ENCODE measurements at places on chromosomes 4 and X. TPM values are rescaled to one million over a fixed set of nuclear protein-coding genes. Genes with fewer than 3 reads are reported as not detected.

The ARHGEF6 gene
- total RNA-seq: 72.3 TPM

DNA sequence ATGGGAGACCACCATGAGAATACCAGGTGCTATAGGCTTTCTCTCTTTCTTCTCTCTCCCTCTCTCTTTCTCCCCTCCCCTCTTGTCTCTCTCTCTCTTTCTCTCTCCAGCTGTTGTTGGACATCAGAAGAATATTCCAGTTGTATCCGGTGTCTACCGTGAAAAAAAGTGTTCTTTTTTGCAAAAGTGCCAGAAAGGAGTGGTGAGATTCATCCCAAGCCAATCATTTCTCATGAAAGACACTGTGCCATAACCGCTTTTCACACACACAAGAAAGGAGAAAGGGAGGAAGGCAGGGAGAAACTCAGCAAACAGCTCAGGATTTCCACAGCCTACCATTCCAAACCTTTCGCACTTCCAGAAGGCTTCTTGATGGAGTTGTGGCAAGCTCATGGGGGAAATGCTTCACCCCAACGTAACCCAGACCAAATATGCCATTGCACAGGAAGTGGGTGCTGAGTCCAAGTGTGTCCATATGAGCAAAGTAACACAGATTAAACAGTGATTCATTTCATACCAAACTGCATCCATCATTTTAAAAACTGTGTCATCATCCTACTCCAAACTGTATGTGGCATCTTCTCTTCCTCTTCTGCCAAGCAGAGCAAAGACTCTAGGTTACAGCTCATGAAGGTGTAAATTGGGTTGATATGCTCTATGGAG, 224.0 kb downstream of the APBB2 start:
- no peak overlapping the region for H3K27ac ChIP-seq
- no peaks in the 10 kb centered on the region for H3K36me3 ChIP-seq
- no peak for DNase-seq

GRCh38 chrX:40310447-40310846, 212.7 kb upstream of the BCOR start:
- H3K27ac ChIP-seq: no peak overlapping the region
- no peaks in the 10 kb centered on the region for H3K27me3 ChIP-seq
- H3K4me3 ChIP-seq: no peak overlapping the region

DNA sequence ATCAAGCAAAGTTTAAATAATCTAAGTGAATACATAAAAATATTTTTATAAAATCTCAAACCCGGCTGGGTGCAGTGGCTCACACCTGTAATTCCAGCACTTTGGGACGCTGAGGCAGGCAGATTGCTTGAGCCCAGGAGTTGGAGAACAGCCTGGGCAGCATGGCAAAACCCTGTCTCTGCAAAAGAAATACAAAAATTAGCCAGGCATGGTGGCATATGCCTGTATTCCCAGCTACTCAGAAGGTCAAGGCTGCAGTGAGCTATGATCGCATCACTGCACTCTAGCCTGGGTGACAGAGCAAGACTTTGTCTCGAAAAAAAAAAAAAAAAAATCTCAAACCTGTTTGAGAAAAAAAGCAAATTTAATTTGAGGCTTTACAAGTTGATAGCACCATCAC, 96.9 kb upstream of the GPR34 start:
- no peak overlapping the region for H3K4me3 ChIP-seq
- no peak overlapping the region for H3K27ac ChIP-seq
- H3K36me3 ChIP-seq: no peaks in the 10 kb centered on the region
- H3K4me1 ChIP-seq: no peaks in the 10 kb centered on the region
- no peak for DNase-seq

DNA sequence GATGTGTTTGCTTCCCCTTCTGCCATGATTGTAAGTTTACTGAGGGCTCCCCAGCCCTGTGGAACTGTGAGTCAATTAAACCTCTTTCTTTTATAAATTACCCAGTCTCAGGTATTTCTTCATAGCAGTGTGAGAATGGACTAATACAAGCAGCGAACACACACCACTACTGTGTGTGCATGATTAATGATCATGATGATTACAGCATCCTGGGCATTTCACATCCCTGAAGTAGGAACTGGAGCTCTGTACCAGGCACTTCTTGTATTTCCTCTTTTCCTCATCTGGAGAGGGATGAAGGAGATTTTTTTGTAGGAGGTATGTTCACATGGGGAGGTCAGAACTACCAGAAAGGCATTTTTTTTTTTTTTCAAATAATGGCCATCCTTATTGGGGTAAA, 60.8 kb downstream of the PPM1K start:
- DNase-seq: no peak
- no peaks in the 10 kb centered on the region for H3K27me3 ChIP-seq
- H3K4me1 ChIP-seq: peaks cover 19% of the 10 kb centered on the region
- no peaks in the 10 kb centered on the region for H3K36me3 ChIP-seq

The STATH gene
- total RNA-seq: not detected

The ETFDH gene
- total RNA-seq: 132 TPM

The GLUD2 gene
- total RNA-seq: 1.2 TPM

DNA sequence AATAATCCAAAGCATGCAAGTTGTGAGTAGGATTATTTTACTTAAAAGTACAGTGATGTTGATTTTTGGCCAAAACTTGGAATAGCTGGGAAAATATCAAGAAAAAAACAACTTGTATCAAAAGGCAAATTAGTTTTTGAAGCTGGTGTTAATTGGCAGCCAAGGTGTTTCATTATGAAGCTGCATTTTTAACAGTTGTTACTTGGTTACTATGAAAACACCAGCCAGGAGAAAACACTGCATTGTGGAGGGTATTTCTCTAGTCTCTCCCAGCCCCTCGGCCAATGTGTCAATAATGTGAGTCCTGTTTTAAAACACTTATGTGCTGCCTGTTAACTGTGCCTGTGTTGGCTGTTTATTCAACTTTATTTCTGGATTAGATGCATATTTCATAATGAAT, 733.4 kb downstream of the ADGRL3 start:
- H3K4me1 ChIP-seq: no peaks in the 10 kb centered on the region
- no peaks in the 10 kb centered on the region for H3K27me3 ChIP-seq
- no peak overlapping the region for H3K27ac ChIP-seq
- no peaks in the 10 kb centered on the region for H3K36me3 ChIP-seq

GRCh38 chr4:38366997-38367396, 297.0 kb upstream of the KLF3 start:
- no peak for DNase-seq
- no peaks in the 10 kb centered on the region for H3K27me3 ChIP-seq
- H3K4me3 ChIP-seq: no peak overlapping the region
- peaks cover 5% of the 10 kb centered on the region for H3K4me1 ChIP-seq

GRCh38 chrX:17495052-17495451, 120.1 kb downstream of the NHS start:
- no peaks in the 10 kb centered on the region for H3K36me3 ChIP-seq
- H3K27ac ChIP-seq: no peak overlapping the region
- DNase-seq: no peak
- H3K4me3 ChIP-seq: no peak overlapping the region
- H3K27me3 ChIP-seq: no peaks in the 10 kb centered on the region
- H3K4me1 ChIP-seq: no peaks in the 10 kb centered on the region

DNA sequence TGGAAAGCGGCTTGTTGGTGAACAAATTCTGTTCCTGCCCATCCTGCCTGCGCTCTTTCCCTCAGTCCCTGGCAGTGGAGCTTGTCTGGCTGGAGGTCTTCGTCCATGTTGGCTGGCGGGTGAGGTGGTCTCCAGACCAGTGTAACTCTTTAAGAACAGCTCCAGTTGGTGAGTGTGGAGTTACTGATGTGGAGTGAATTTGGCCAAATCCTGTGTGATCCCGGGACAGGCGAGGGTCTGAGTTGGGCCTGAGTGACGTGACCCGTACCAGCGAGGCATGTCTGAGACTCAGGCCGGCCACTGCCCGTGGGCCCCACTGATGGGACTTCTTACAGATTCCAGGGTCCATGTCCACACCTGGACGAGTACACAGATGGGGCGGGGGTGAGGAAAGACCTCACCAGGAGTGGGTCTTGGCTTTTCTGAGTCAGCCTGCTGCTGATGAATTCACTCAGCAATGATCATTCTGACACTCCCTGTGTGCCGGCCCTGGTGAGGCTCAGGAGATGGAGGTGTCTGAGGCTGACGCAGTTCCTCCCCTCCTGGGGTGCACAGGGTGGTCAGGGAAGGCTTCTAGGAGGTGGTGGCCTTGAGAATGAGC, 45.5 kb downstream of the PSAPL1 start:
- no peak overlapping the region for H3K27ac ChIP-seq
- H3K36me3 ChIP-seq: no peaks in the 10 kb centered on the region
- DNase-seq: peak; percentile 19
- no peaks in the 10 kb centered on the region for H3K4me1 ChIP-seq
- no peak overlapping the region for H3K4me3 ChIP-seq

The RGN gene
- total RNA-seq: 15.3 TPM

The CENPVL2 gene
- total RNA-seq: not detected

The PNMA3 gene
- total RNA-seq: 0.16 TPM

The ELOVL6 gene
- total RNA-seq: 2.6 TPM

GRCh38 chrX:9676306-9676705, 89.3 kb downstream of the GPR143 start:
- no peak overlapping the region for H3K4me3 ChIP-seq
- H3K36me3 ChIP-seq: no peaks in the 10 kb centered on the region

The SSX3 gene
- total RNA-seq: not detected

- no peak overlapping the region for H3K27ac ChIP-seq
- no peak overlapping the region for H3K4me3 ChIP-seq
- no peak for DNase-seq
- H3K4me1 ChIP-seq: no peaks in the 10 kb centered on the region
These were observed 108.7 kb downstream of the ANAPC10 start for GRCh38 chr4:144989306-144989705.

DNA sequence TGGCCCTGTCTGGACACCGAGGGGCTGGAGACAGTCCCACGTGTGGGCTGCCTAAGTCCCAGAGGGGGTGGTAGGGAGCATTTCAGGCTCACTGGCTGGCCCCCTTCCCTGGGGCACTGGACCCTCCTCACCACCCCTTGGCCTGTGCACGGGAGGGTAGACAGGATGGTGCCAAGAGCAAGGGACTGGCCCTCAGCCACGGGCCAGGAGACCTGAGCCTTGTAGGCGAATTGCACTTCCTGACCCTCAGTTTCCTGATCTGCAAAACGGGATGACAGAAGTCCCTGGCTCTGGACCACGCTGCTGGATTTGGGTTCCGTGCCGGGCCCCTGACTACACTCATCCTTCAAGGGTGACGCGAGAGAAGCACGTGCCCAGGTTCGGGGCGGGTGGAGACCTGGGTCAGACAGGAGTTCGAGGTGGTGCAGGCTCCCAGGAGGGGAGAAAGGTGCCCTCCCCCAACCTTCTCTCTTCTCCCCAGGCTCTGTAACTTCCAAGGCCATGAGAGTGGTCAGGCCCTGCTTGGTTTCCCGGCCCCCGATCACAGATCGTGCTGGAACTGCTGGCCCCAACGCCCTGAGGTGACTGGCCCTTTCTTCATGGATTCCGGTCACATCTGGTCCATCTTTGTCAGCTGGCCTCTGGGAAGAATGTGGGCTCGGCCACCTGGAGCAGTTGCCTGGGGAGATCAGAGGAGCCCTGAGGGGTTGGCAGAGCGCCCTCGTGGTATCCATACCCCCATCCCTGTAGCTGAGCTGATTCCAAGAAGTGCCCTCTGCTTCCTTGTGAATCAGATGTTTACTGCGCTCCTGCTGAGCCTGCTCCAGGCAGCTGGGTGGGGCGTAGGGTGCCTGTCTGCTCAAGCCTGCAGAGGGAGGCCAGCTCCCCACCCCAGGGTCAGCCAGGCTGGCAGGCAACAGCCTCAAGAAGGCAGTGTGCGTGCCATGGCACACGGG, 3.3 kb downstream of the SH3BP2 start:
- peaks cover 63% of the 10 kb centered on the region for H3K4me1 ChIP-seq
- peak; percentile 19 for DNase-seq
- no peaks in the 10 kb centered on the region for H3K36me3 ChIP-seq

The KIT gene
- total RNA-seq: 0.60 TPM

DNA sequence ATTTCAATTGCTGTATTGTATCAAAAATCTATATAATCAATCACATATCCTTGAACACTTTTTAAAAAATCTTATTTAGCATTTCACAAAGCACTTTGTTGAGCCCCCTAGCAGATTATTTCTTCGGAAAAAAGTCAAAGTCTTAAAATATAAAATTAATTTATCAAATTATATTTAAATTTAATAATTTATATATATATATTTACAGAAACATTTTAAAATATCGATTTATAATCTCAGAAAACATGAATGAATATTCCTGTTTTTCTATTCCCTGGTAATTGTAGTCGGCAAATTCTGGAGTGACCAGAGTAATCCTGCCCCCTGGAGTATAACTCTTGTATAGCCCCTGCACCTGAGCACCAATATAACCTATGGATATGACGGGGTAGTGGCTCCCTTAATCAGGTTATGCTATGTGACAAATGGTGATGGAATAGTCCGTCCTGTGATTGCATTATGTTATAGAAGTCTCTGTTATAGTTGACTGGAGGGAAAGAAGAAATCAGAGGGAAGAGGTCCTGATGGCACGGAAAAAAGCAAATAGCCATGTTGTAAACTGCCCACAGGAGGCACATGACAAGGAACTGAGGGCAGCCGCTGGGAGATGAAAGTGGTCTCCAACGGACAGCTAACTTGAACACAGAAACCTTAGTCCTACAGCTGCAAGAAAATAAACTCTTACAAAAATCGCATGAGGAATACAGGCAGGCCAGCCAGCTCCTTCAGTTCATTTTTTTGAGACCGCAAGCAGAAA, 1092.3 kb downstream of the ARAP2 start:
- H3K4me3 ChIP-seq: no peak overlapping the region
- DNase-seq: no peak
- no peaks in the 10 kb centered on the region for H3K36me3 ChIP-seq
- H3K27me3 ChIP-seq: no peaks in the 10 kb centered on the region
- H3K4me1 ChIP-seq: no peaks in the 10 kb centered on the region

DNA sequence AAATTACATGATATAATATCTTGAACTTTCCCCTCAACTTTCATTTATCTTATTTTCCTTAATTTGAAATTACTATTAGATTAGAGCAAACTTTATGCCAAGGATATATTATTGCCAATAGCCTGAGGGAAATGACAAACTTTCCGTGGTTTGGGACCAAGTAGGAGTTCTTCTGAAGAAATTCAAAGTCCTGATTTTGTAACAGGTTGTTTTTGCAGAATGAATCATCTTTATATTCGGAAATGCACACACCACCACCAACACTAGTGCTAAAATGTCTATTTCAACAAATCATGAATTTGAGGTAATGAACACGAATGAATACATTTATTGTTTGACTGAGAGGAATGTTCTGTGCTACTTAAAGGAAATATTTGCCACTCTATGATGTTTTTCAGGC, 226.7 kb downstream of the GRIA2 start:
- no peaks in the 10 kb centered on the region for H3K4me1 ChIP-seq
- H3K27ac ChIP-seq: no peak overlapping the region
- H3K27me3 ChIP-seq: no peaks in the 10 kb centered on the region
- no peak for DNase-seq
- no peak overlapping the region for H3K4me3 ChIP-seq

DNA sequence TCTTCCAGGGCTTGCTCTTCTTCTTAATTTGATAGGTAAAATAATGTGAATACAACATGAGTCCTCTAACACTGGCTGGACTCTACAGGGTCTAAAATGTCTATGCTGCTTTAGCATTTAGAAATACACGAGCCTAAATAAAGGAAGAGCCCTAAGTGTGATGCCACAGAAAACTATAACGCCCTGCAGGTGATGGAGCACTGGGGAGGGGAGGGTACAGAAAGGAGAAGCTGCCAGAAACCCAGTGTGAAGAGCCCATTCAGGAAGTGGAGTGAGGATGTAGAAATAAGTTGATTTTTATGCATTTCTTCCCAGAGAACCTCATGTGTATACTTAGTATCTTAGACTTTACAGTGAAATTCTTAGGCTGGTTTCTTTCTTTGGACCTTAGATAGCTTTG, 83.4 kb downstream of the TNIP2 start:
- no peak overlapping the region for H3K27ac ChIP-seq
- peaks cover 82% of the 10 kb centered on the region for H3K36me3 ChIP-seq
- H3K4me1 ChIP-seq: peaks cover 8% of the 10 kb centered on the region
- DNase-seq: no peak
- no peaks in the 10 kb centered on the region for H3K27me3 ChIP-seq
